Small intestine (tissue), 16 donors: ENCODE measurements at places on chromosomes 1 and 21.
A peak's percentile ranks its signal among the peaks of the same experiment; 100 is the strongest.

- no peak overlapping the region for H3K27ac ChIP-seq
- H3K4me1 ChIP-seq, result peaks cover 10% of the 10 kb centered on the region
- H3K4me3 ChIP-seq, result no peak overlapping the region
- no peak for DNase-seq
- no peaks in the 10 kb centered on the region for H3K36me3 ChIP-seq
- H3K27me3 ChIP-seq, result no peaks in the 10 kb centered on the region
Observed at GRCh38 chr1:10724948-10725847, 71.2 kb downstream of the CASZ1 start.

GRCh38 chr21:21385404-21385803, 387.2 kb downstream of the NCAM2 start:
- no peak overlapping the region for H3K4me3 ChIP-seq
- H3K27me3 ChIP-seq, result no peaks in the 10 kb centered on the region
- no peaks in the 10 kb centered on the region for H3K4me1 ChIP-seq
- H3K36me3 ChIP-seq, result no peaks in the 10 kb centered on the region
- no peak overlapping the region for H3K27ac ChIP-seq

GRCh38 chr1:201719812-201720521, 109.0 kb upstream of the IPO9 start:
- DNase-seq, result no peak
- peaks cover 13% of the 10 kb centered on the region for H3K36me3 ChIP-seq
- H3K27ac ChIP-seq, result peak overlapping the region; percentile 65
- H3K4me1 ChIP-seq, result peaks cover 6% of the 10 kb centered on the region

DNA sequence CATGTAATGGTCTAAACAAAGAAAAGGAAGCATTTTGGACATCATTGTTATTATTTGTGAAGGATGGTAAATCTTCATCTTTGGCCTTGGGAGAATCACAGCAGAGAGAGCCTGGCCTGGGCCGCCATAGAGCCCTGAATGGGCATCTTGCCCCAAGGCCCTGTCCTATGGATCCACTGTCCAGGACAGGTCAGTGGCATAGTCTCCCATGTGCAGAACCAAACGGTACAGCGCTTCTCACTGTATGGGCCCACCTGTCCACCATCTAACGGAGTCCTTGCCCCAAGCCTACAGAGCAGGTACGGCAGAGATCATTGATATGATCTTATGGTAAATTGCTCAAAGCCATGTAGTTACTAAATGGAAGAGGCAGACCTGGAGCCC, 185.7 kb downstream of the FOXD2 start:
- no peaks in the 10 kb centered on the region for H3K27me3 ChIP-seq
- H3K4me1 ChIP-seq, result no peaks in the 10 kb centered on the region
- H3K27ac ChIP-seq, result no peak overlapping the region
- H3K36me3 ChIP-seq, result no peaks in the 10 kb centered on the region

DNA sequence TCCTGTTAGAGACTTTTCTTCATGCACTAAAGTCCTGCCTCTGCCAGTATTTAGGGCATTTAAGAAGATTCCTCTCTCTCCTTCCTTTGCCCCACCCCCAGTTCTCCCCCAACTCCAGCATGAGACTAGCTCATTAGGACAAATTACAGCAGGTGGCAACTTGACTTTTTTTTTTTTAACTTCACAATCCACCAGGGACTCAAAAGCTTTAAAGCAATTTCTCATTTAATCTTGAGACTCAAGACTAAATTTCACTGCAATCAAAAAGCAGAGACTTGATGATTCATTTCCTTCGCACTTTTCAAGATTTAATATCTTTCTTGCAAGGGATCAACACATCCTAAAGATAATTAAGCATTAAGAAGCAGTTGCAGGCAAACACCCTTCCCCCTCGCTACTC, 74.9 kb downstream of the WLS start:
- H3K36me3 ChIP-seq, result peaks cover 2% of the 10 kb centered on the region
- no peak for DNase-seq
- no peaks in the 10 kb centered on the region for H3K4me1 ChIP-seq
- no peak overlapping the region for H3K27ac ChIP-seq
